ENCODE measurements at places on chromosomes 11 and 22.
A peak's percentile ranks its signal among the peaks of the same experiment; 100 is the strongest.

DNA sequence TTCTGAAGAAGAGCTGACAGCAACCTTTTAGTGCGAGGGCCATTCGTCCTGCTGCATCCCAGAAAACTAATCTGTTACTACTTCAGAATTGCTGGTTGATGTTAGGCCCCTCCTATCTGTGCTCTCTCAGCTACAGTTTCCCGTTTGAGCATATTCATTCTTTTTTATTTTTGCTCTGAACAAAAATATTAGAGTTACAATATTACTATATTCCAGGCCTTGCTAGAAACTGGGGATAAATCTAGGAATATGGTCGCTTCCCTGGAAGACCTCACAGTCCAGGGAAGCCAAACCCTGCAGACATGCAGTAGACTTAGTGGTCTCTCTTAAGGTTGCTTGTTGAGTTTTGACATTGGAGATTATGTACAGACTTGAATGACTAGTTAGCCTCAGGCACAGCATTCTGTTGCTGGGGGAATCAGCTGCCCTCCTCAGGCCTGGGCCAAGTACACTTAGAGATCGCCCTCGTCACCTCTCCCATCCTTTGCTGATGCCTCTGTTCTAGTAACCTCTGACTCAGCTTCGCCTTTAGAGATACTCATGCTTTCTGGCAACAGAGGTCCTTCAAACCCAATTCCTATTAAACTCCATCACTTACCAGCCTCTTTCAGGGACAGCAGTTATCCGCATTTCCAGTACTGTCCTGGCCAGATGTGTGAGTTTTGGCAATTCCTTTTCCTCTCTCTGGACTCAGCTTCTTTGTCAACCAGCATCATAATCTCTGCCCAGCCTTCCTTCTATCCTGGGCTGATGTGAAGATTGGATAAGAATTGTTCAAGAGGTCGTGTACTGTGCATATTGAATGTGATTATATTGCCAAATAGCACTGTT lies 698 bp upstream of the ANAPC15 start:
- no peak for DNase-seq

DNA sequence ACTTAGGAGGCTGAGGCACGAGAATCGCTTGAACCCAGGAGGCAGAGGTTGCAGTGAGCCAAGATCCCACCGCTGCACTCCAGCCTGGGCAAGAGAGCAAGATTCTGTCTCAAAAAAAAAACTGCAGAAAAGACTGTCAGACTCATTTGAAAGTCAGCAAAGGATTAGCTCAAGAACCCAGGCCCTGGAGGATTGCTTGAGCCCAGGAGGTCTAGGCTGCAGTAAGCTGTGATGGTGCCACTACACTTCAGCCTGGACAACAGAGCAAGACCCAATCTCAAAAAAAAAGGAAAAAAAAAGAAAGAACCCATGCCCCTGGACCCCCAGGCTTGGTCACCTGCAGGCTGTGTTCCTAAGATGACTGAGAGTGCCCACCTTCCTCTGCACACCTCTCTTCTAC lies 16.2 kb downstream of the LIF start:
- no peak for DNase-seq

- no peak for DNase-seq
Measured at GRCh38 chr11:19323502-19323901, 82.8 kb upstream of the E2F8 start.

DNA sequence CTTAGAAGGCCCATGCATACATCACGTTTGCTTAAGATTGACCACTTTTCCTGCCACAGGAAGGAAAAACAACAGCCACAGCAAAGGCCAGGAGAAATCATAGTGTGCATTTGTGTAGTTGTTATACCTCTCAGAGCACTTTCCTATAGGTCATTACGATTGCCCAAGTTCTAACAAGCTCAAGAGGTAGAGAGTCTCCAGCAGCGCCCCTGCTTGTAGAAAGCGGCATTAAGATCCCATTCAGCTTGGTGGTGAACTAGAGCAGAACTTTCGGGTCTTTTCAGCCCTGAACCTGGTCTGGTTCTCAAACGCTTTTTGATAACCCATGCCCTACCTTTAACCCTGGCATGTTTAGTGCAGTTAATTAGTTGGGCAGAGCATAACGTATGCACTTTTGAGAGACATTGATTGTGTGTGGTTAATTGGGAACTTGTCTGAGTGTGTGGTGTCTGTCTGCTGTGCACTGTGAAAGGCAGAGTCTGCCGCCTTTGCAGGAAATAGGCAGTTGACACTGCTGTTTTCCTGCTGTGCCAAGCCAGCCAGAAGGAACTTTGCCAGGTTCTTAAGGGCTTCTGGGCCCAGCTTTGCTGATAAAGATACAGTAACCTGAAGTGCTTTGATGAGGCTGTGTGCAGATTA lies 109.9 kb upstream of the CLMP start:
- no peak for DNase-seq

GRCh38 chr11:84886344-84886743 lies 740.8 kb downstream of the DLG2 start:
- no peak for DNase-seq

DNA sequence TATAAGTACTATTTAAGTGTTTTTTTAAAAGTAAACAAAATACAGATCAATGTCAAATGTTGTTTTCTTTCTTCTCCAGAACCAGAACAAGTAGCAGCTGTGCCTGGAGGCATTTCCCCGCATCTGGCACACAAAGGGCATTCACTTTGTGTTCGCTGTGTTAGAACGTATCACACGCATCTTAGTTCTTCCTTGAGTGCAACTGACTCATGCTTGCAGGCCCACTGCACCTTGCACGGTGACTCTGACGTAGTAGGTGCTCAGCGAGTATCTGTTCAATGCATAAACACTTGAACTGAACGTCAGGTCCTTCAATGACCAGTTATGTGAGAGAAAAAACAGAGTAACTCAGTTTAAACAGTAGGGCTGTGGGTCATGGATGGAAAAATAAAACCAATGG lies 3.5 kb downstream of the IFT27 start:
- DNase-seq: no peak

DNA sequence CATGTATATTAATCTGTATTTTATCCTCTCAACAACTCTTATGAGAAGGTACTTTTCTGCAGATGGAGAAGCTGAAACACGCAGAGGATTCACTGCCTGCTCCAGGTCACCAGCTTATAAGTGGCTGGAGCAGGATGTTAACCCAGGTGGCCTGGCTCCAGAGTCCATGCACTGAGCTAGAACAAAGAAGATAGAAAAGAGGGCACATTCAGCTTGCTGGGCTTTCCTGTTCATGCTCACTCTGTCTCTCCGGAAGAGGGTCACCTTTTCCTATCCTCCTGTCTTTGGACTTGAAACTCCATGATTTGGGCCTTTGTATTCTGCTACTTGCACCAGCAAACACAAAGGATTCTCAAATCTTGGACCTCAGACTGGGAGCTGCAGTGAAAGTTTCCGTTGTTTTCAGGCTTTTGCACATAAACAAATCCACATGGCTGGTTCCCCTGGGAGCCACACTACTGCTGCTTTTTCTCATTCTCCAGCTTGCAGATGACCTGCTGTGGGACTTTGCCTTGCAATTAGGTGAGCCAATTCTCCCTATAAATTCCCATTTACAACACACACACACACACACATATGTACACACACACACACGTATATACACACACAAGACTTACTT lies 117.3 kb upstream of the GRK3 start:
- no peak for DNase-seq

GRCh38 chr11:93570759-93571413 lies 27.7 kb upstream of the SMCO4 start:
- DNase-seq: no peak

GRCh38 chr11:88418508-88418907 lies 81.0 kb upstream of the CTSC start:
- no peak for DNase-seq

GRCh38 chr11:122931510-122931909 lies 49.0 kb downstream of the JHY start:
- DNase-seq: no peak

DNA sequence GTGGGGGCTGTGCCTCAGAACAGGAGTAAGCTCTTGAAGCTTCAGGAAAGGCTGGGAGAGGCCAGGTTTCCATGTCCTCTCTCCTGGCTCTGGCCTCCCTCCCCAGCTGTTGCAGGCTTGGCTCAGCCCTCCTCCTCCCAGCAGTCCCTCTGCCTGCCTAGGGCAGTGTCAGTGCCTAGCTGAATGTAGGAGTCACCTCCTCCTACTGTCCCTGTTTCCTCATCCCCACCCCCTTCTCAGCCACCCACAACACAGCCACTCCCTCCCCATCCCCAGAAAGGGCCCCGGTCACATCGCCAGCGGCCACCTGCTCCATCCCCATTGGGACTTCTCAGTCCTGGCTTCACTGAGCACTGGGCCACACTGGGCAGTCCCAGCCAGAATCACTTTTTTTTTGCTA lies 2.9 kb upstream of the FBLN1 start:
- no peak for DNase-seq

- DNase-seq: no peak
Measured at GRCh38 chr11:24759742-24760141, 262.9 kb downstream of the LUZP2 start.

GRCh38 chr11:95059046-95059445 lies 7.7 kb upstream of the SRSF8 start:
- no peak for DNase-seq

- no peak for DNase-seq
Measured at GRCh38 chr11:6650980-6651379, 4.6 kb downstream of the DCHS1 start.

GRCh38 chr22:33572086-33572485 lies 348.2 kb downstream of the LARGE1 start:
- no peak for DNase-seq

DNA sequence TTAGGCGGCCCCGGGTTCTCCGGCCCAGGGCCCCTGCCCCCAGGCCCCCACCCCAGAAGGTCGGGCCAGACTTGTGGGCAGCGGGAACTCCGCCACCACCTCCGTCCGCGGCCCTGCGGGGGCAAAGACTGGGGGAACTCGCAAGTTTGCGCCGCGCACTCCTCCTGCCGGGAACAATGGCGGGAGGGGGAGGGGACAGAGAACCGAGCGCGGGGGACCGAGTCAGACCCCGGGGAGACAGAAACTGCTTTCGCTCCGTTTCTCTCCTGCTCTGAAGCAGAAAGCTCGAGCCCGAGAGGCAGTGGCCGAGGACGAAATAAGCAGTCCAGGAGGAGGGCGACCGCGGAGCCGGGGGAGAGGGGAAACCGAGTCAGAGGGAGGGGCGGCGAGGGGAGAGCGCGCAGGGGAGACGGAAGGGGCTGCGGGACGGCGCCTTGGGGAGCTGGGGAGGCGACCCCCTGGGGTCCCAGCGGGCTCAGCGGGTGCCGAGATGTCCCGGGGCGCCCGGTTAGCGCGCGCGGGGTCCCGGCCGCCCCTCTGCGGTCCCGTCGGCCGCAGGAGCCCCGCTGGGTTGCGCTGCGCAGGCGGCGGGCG lies 555 bp downstream of the TP53I11 start:
- DNase-seq: no peak

- DNase-seq: no peak
Measured at GRCh38 chr11:87299041-87299481, 261.3 kb downstream of the TMEM135 start.

- peak; percentile 31 for DNase-seq
Measured at GRCh38 chr22:43001271-43002201, 13.4 kb downstream of the PACSIN2 start.

- DNase-seq: no peak
Measured at GRCh38 chr11:71581826-71582225, 849 bp downstream of the KRTAP5-11 start.

- peak; percentile 63 for DNase-seq
Measured at GRCh38 chr22:24466716-24467328, 28.3 kb upstream of the UPB1 start.

DNA sequence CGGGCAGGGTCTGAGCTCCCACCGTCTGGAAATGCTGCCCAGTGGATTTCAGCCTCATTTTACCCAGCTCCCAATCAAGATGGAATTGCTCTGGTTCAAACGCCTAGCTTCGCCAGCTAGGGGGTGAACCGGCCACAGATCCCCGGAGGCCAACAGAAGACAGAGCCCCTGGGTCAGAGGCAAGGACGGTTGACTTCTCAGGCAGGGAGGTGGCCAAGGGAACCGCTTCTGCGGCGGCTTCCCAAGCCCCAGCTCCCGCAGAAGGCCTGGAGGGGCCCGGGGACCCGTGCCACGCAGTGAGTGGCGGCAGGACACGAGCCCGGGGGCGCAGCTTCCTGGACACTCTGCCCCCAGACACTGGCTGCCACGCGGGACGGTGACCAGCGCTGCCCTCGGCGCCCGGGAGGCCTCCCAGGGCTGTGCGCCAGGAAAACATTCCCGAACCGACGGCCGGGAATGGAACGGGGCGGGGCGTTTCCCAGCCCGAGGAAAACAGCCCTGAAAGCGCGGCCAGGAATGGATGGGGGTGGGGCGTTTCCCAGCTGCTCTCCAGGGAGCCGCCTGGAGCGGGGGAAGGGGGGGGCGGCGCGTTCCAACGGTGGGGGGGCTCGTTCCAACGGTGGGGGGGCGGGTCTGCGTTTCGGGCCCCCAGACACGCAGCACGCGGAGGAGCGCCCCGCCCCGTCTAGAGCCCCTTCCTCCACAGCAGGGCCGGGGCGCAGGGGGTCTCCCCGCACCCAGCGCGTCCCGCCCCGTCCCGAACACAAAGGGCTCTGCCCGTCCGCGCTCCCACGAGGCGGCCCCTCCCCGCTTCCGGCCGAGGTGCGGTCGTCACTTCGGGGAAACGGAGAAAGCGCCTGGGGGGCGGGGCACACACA lies 13.5 kb upstream of the B4GALNT4 start:
- DNase-seq: peak; percentile 69

DNA sequence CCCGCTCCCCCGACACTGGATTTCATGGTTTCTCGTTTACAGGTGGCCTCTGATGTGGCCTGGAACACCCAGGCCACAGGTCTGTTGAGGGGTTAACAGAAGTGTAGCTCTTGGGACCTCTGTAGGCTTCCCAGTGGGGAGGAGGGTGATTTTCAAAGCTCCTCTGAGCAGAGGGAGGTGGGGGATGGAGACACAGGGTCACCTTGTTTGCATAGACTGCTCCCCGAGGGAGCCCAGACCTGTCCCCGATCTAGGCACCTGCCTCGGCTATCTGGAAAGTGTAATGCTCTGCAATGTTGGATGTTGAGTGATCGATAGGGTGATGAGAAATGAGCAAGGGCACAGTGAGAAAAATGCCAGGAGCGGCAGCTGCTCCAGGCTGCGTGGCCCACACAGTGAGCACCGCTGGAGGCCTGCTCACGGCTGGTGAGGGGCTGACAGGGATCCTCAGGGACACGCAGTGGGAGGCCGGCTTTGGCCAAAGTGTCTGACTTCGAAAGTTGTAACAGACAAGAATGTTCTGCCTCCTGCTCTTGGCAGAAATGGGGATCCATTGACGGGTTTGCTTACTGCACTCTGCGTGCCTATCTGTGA lies 594.1 kb downstream of the BRD1 start:
- DNase-seq: no peak

- DNase-seq: no peak
Measured at GRCh38 chr11:59145534-59145933, 2.9 kb downstream of the FAM111A start.

DNA sequence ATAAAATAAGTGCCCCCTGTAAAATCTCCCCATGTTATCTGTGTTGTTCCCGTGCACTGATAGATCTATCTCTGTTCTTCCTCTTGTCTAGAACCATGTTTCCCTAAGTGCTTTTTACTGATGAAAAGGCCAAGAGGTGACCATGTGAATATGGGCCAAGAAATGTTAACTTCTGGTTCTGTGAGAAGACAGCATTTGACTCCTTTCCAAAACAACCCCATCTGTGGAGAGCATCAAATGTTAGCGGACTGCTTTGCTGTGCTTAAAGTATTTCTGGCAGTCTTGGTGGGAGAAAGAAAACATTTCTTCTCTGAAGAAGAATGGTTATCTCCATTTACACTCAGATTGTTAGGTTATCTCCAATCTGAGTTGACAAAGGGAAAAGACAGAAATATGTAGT lies 58.6 kb upstream of the GUCY1A2 start:
- no peak for DNase-seq
